Motor neuron (in vitro differentiated cells): ENCODE measurements at places on chromosomes 3 and 15. TPM values are rescaled to one million over a fixed set of nuclear protein-coding genes. Genes with fewer than 3 reads are reported as not detected.

The HRG gene
- total RNA-seq: 0.25 and 0.27 TPM in 2 replicates

- ATAC-seq: no peak
Observed at GRCh38 chr3:129593230-129593594, 13.3 kb downstream of the PLXND1 start.

GRCh38 chr3:7543294-7543880, 682.5 kb downstream of the GRM7 start:
- peak; percentile 40 for ATAC-seq

DNA sequence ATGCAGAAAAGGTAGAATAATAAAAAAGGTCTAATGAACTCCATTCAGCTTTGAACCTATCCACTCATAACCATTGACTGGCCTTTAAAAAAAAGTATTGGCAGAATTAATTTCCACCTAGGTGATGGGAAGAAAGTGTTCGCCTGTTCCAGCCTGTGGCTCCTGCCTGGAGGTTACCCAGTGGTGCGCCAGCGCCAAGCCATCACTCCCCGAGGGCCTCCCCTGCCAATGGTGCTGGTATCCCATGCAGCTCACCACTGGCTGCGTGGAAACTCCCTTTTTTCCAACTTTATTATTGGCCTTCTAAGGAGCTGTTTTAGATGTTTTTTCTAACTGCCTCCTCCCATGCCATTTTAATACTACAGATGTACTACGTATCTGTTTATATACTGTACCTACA, 29.4 kb downstream of the NIPA2 start:
- ATAC-seq: no peak

- ATAC-seq: no peak
Observed at GRCh38 chr3:16789344-16790120, 95.2 kb upstream of the PLCL2 start.

DNA sequence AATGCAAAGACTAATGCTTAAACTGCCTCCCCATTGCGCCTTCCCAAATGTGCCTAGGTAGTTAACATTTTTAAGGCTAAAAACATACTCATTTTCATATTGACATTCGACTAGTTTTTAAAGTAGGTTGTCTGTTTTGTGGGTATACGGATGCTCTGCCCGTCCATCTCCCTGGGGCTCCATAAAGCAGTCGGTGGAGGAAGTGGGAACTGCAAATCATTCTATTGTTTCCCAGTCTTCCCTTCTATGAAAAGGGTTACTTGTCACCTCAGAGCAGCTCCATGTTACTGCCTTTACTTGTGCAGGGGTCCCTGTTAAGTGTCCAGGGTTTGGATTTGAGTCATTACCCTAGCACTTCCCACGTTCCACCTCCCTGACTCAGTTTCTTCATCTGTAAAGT, 10.9 kb downstream of the CHCHD6 start:
- no peak for ATAC-seq

DNA sequence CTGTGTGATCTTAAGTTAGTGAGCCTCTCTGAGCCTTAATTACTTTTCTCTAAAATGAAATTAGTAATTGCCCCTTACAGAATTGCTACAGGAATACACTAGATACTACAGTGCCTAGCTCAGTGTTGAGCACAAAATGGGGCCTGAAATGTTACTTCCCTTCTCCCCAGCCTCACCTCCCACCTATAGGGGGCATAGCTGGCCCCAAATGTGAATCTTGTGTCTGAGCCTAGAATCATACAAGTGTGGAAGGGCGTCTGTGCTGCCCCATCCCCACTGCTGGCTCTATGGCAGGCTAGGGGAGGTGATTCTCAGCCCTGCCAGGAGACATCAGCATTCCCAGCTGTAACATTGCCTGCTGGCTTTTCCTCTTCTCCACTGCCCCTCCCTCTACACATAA, 42.7 kb downstream of the IFT122 start:
- ATAC-seq: no peak

DNA sequence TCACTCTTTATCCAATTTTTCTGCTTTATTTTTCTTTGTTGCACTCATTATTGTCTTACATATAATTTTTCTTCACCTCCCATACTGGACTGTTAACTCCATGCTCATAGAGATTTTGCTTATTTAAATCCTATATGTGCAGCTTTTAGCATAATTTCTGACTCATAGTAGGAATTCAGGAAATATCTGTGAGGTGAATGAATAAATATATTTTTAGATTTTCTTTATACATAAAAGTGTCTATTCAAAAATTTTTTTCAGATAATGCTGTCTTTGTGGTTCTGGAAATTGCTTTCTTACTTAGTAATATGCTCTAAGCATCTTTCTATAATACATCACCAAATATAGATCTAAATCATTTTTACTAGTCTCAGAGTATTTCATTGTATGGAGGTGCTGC, 191.8 kb upstream of the SUCLG2 start:
- no peak for ATAC-seq

GRCh38 chr15:44308889-44309288, 20.4 kb downstream of the GOLM2 start:
- no peak for ATAC-seq

DNA sequence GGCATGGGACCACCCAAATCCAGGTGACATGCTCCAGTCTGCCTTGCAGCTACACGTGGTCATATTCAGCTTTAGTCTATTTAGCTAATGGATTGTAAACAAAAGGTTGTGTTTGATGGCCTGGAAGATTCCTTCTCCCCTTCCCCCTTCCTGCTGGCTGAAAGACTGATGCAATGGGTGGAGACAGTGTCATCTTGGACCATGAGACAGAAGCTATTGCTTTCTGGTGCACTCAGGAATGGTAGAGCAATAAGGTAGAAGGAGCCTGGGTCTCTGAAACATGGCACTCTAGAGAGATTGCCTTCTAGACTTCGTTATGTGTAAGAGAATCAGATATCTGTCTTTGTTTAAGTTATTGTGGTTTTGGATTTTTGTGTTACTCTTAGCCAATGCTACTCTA, 25.7 kb upstream of the PTX3 start:
- ATAC-seq: no peak

The ERICH6 gene
- total RNA-seq: 0.43 and 0.44 TPM in 2 replicates

GRCh38 chr3:194003114-194004057, 132.6 kb upstream of the HES1 start:
- peak; percentile 92 for ATAC-seq

GRCh38 chr15:30830961-30831360, 72.8 kb upstream of the FAN1 start:
- no peak for ATAC-seq

The ZBED2 gene
- total RNA-seq: 0.25 TPM in 1 of 2 replicates, not detected in the other

- ATAC-seq: no peak
Observed at GRCh38 chr15:77895742-77896141, 181.8 kb downstream of the TBC1D2B start.

GRCh38 chr3:124861041-124861440, 26.1 kb downstream of the ITGB5 start:
- ATAC-seq: no peak

- ATAC-seq: peak; percentile 73
Observed at GRCh38 chr15:49083401-49084284, 37.4 kb upstream of the SECISBP2L start.

DNA sequence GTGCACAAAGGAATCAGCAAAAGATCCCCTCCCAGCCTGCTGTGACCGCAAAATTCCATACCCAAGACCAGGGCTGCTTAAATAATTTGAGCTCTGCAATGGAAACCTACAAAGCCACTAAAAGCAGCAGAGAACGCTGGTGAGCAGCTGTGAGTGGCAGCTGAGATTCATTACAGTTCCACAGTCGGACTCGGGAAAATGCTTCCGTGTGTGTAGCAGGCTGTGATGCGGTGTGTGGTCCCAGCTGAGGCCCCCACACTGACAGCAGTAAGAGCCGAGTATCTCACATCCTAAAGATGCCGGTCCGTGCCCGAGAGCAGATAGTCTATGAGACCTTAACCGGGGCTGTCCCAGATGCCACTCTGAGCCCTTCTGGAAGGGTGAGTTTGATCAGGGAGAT, 37.4 kb downstream of the TM2D3 start:
- ATAC-seq: no peak

GRCh38 chr3:185916042-185916833, 21.6 kb downstream of the TRA2B start:
- ATAC-seq: no peak

The CPLX3 gene
- 0.23 and 0.29 TPM in 2 replicates for total RNA-seq

GRCh38 chr3:19363071-19363470, 214.8 kb downstream of the KCNH8 start:
- no peak for ATAC-seq

DNA sequence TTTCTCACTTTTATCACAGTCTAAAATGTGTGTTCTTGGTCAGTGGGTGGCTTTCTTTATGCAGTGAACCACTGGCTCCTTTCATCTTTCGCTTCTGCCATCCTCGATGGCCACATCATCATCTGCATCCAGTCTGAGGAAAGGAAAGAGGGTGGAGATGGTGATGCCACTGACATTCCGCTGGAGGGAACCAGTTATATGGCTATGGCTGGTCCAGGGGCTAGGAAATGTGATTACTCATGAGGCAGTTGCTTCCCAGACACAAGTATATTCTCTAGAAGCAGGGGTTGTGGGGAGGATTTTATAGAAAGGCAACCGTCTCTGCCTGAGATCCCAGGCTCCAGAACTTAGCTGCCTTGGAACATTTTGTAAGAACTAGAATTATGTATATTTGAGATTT, 246.7 kb upstream of the AZI2 start:
- no peak for ATAC-seq

DNA sequence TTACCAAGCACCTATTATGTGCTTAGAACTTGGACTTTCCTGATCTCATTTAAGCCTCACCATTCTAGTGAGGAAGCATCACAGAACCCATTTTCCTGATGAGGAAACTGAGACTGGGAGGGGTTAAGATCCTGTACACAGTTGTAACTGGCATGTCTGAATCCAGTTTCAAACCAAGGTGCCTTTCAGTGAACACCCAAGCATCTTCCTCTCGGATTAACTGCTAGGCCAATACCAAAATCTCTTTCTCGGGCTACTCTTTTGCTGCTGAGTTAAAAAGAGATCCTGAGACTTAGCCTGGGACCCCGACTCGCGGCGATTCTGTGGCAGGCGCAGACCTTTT, 578 bp upstream of the CEMIP start:
- ATAC-seq: no peak

The MEF2A gene
- 34.3 and 35.6 TPM in 2 replicates for total RNA-seq

DNA sequence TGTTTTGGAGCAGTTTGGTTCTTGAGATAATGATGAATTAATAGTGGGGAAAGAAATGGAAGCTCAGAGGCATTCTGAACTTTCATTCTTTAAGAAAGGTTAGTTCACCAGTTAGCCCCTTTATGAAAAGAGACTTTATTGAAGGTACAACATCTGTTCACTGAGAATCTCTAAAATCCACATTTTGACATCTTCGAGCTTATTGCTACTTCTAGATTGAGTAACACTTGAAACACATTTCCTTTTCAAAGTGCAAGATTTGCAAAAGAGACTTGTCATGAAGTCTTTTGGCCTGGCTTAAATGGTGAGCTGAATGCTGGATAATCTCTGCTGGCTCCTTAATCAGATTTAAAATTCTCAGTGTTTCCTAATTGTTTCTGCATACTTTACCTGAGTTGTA, 42.3 kb downstream of the RAB8B start:
- no peak for ATAC-seq

- no peak for ATAC-seq
Observed at GRCh38 chr3:135451037-135451785, 514.3 kb upstream of the PPP2R3A start.

DNA sequence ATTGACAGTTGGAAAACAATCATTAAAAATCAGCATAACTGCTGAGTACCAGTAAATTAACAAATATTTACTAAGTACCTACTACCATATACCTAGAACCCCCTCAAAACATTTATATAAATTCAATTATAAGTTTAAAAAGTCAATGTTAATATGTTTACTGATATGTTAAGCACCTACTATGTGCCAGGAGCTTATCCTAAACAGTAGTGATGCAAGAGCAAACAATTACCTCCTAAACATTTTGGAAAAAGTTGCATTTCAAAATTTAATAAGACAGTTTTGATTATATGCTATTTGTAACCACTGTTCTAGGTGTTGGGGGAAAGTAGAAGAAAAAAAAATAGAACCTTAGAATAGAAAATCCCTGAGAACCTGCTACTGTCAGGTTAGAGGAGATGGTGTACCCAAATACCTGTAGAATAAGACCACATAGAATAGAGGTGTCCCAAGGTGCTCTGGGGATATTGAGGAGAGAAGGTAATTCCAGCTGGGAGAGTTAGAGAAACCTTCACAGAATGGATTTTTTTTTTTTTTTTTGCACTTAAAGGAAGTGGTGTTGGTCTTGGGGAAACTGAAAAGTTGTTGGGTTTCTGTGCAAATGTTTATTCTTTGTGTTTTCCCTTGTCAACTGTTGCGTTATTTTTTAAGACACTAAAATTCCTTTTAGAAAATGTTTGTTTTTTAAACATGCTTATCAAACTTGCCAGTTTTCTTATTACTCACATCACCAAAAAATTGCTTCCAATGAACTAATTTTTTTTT, 16.0 kb downstream of the SNRK start:
- ATAC-seq: no peak

GRCh38 chr3:193148688-193149473, 92.1 kb upstream of the PLAAT1 start:
- ATAC-seq: no peak

The ATP13A5 gene
- total RNA-seq: 0.64 and 0.79 TPM in 2 replicates

- ATAC-seq: no peak
Observed at GRCh38 chr3:32106929-32107362, 526 bp downstream of the GPD1L start.

- ATAC-seq: peak; percentile 41
Observed at GRCh38 chr15:100234158-100235029, 107.4 kb downstream of the ADAMTS17 start.

The GRK7 gene
- total RNA-seq: 0.16 TPM in 1 of 2 replicates, not detected in the other

The TAGLN3 gene
- not detected in 2 replicates for total RNA-seq

DNA sequence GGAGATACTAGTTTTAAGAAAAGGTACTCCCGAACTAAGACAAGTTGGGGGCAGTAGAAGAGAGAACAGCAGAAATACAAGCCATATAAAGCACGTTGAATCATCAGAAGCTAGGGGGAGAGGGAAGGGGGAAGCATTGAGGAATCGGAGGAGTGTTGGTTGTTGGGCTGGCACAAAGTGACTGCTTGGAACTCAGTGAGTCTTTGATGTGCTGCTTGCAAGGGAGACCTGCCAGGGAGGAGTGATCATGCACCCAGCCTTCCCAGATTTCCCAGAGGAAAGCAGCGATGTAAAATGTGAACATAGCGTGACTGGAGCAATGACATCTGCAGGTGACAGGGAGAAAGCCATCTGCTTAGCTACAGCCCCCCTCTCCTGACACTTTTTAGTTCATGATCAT, 192.4 kb upstream of the IL12A start:
- ATAC-seq: no peak
